Activated CD4-positive, alpha-beta T cell treated with anti-CD3 and anti-CD28 coated beads, Interleukin-2, amount 10 ng/mL, durations not matched to agents 7 days and 5 days (primary cell): ENCODE measurements at places on chromosomes 2 and 18. TPM values are rescaled to one million over a fixed set of nuclear protein-coding genes. Genes with fewer than 3 reads are reported as not detected.

- DNase-seq, result no peak
Measured at GRCh38 chr2:200614249-200614648, 28.4 kb downstream of the AOX1 start.

DNA sequence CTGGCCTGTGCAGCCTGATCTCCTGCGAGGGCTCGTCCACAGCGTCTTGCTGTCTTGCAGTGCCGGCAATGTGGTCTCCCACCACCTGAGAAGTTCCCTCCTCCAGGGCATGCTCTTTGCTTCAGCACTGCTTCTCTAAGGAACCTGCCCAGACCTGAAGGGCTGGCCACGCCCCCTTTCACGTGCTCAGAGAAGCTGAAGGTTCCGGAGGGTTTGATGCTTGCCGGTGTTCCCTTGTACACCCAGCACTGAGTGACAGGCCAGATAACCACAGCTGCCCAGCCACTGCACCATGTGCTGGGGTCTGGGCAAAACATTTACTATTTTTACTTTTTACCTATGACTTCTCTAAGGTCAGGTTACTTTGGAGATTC lies 1.7 kb upstream of the POLR2D start:
- DNase-seq, result peak; percentile 72

The LRRC30 gene
- total RNA-seq, result not detected

GRCh38 chr2:1644427-1644826 lies 99.9 kb downstream of the PXDN start:
- DNase-seq, result no peak

DNA sequence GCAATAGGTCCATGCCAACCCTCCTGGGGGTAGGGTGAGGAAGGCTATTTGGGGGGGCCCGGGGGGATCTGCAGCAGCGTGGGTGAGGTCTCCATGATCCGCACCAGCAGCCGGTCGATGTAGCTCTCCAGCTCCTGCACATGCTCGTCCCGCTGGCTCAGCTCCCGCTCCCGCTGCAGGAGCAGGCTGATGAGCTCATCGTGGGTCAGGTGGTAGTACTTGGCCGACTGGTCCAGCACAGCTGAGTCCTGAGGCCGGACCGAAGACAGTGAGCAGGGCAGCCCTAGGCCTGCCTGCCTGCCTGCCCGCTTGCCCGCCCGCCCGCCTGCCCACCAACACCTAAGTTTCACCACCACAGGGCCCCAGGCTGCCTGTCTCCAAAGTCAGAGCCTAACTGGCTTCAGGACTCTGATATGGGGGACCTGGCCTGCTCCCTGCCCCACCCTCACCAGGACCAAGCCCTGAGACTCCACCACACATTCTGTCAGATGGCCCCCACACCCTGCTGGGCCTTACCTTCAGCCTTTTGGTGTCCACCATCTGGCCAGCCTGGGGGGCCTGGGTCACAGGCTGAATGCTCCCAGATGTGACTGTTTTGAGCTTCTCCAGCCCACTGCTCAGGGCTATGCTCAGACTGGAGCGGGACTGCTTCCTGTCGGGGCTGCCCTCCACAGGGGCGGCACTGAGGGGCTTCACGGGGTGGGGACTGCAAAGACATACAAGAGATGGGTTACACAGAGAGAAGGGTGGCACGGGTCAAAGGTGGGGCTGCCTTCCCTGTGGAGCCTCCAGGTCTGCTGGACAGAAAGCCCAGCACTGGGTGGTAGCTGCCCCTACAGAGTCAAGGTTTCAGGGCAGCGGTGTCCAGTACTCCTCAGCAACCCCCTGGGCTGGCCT lies 4.2 kb upstream of the SFXN5 start:
- DNase-seq, result no peak

The GAL3ST2 gene
- total RNA-seq, result not detected

DNA sequence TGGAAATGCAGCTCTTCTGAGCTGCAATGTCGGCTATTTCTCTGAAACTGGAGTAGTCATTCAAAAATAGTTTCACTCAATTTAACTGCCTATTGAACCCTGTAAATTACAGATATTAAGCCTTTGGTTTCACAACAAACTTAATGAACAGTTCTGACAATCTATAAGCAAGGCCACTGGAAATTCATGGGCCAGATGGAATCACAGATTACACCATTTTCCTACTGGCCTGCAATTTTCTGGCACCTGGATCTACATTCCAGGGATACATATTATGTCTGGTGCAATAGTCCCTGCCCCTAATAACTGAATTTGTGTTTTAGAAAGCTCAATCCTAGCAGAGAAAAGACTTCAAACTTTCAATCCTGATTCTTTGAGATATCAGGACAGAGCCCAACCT lies 551.7 kb downstream of the RNF144A start:
- DNase-seq, result no peak

- no peak for DNase-seq
Measured at GRCh38 chr2:1501038-1501851, 88.0 kb downstream of the TPO start.

DNA sequence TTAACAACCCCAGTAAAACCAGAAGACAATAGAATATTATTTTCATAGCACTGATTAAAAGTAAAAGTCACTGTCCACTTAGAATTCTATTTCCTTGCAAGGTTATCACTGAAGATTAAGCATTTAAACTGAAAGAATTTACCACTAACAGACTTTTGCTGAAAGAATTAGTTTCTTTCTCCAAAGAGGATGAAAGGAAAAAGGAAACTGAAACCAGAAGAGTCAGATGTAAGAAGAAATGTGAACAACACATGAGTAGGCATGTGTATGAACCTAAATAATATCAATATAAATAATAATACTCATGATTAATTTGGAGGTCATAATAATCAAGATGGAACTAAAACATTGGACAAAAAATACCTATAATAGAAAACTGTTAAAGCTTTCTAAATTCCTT lies 82.4 kb upstream of the KLHL29 start:
- no peak for DNase-seq

The NETO1 gene
- total RNA-seq, result not detected

DNA sequence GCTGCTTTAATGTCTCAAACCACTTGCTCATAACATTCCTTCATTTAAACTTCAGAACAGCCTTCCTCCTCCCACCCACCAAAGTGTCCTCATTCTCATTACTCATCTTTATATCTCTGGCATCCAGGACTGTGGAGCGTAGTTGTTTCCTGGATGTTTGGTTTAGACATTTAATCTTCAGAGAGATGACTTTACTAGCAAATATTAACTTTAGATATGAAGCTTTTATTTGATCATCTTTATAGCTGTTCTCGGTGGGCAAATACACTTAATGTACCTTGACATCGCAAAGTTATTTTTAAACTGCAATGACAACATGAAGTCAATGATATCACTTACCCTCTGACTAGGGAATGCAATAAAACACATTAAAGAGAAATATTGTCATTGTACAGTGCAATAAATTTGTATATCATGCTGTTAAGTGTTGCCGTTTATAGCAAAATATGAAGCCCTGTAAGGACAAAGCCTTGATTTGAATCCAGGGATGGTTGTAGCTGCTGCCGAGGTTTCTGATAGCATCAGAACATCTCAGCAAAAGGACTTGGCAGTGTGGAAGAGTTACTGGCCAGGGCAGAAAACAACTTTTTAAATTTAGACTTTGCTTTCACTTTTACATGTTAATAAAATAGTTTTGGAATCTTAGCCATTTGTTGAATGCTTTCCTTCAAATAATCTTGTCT lies 4.6 kb upstream of the LAMA3 start:
- DNase-seq, result no peak

GRCh38 chr2:127984551-127984950 lies 43.3 kb downstream of the SAP130 start:
- no peak for DNase-seq

The ANKRD23 gene
- 17.0 TPM for total RNA-seq

The SEMA4C gene
- 35.4 TPM for total RNA-seq

DNA sequence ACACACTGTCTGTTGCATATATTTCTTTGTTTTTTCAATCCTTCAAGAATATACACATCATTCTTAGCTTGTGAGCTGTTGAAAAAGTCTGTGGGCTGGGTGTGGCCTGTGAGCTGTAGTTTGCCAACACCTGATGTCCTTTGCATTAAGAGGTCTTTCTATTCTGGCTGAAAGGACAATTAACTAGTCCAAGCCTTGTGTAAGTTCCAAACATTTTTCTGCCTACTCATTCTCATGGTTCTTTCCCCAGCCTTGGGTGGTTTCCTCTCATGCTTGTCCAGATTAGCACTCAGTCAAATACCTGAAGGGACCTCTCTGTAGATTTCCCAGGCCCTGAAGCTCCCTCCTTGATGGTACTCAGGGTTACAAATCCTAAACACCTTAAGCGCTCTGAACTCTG lies 57.8 kb upstream of the NABP1 start:
- no peak for DNase-seq

DNA sequence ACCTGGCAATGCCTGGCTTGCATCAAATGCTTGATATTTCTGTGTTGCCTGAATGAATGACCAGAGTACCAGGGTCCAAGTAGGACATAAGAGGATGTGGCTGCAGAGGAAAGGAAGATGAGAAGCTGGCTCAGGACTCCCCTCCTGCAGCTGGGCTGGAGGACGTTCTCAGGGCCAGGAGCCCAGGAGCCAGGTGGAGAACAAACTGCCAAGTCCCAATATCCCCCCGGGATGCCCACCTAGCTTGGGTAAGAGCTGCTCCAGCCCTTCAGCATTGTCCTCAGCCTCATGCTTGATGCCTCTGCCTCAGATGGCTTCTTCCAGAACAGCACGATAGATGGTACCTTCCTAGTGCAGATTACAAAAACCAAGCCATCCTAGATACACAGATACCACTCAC lies 8.6 kb upstream of the ATP6V1B1 start:
- DNase-seq, result no peak

- DNase-seq, result no peak
Measured at GRCh38 chr2:97785818-97786217, 72.4 kb downstream of the ZAP70 start.

The RAB27B gene
- total RNA-seq, result 4.8 TPM

GRCh38 chr2:95025406-95026319 lies at the start of gene MAL:
Gene MAL, plus strand, starts transcription at chr2:95025708. Its CDS starts 85 bp downstream, at chr2:95025793.
- DNase-seq, result peak; percentile 71

- DNase-seq, result peak; percentile 78
Measured at GRCh38 chr2:85678794-85679672, 11.0 kb upstream of the SFTPB start.

The DSG1 gene
- not detected for total RNA-seq

- peak; percentile 29 for DNase-seq
Measured at GRCh38 chr18:8982416-8983183, 119.9 kb upstream of the NDUFV2 start.

The LANCL1 gene
- total RNA-seq, result 34.3 TPM

GRCh38 chr2:101111917-101112771 lies 39.0 kb downstream of the TBC1D8 start:
- no peak for DNase-seq

GRCh38 chr2:53452957-53453748 lies 314.5 kb upstream of the CHAC2 start:
- no peak for DNase-seq

The CCDC68 gene
- 0.29 TPM for total RNA-seq

The HOXD9 gene
- not detected for total RNA-seq

GRCh38 chr2:63035660-63036059 lies 15.0 kb upstream of the OTX1 start:
- DNase-seq, result no peak

GRCh38 chr2:241083091-241083415 lies 19.0 kb downstream of the MTERF4 start:
- no peak for DNase-seq

The GALNT13 gene
- not detected for total RNA-seq

The POTEI gene
- not detected for total RNA-seq

GRCh38 chr2:96491860-96492497 lies 13.2 kb downstream of the NEURL3 start:
- no peak for DNase-seq

The CGREF1 gene
- total RNA-seq, result 1.3 TPM

DNA sequence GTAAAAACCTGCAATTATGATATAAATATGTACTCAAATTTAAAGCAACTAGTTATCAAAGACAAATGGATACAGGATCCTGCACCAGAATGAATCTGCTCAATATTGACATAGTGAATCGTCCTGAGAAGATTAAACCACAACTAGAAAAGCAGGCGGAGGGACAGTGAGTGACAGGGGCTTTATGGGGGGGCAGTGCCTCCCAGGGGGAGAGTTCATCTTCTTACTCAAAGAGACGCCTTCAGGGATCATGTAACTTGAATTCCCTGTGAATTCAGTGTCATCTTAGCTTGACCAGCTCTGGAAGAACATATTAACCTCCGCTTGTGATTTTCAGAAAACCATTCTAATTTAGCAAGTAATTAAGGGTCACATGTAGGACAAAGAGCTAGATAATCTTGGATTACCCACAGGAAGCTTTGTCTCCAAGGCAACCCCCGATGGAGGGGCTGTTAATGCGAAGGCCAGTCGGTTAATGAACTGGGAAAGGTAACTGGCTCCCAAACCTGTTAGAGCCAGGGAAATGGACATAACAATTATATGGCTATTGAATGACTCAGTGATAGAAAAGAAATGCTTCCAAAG lies 17.4 kb upstream of the LMAN1 start:
- DNase-seq, result no peak

- DNase-seq, result no peak
Measured at GRCh38 chr2:33326100-33326499, 150.3 kb upstream of the RASGRP3 start.

GRCh38 chr2:73962798-73963197 lies 21.9 kb upstream of the TET3 start:
- no peak for DNase-seq

DNA sequence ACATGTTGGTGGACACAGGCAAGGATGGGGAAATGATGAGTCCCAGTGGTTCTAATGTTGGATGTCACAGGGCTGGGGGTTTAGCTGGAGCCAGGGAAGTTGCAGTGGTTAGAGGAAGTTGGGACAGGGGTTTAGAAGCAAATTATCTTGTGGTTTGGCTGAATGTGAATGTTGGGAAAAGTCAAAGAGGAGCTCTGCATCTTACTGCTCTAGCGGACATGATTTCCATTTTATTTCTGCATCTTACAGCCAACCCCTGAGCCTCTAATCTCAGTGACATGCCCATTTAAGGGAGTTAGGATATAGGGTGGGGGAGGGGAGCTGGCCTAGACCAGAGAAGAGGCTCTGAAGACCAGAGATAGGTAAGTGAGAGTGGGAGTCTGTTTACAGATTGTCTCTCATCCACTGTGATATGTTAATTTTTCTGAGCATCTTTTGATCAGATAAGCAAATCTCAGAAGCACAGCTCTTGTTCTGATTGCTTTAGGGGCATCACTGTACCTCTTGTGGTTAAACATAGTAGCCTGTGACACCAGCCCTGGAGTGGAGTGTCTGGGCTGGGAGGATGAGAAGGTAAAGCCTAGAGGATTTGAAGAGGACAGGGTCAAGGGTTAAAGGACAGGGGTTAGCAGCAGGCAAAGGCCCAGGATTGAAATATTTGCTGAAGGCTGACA lies 43.6 kb downstream of the SETBP1 start:
- DNase-seq, result peak; percentile 11

- DNase-seq, result no peak
Measured at GRCh38 chr2:7108792-7109532, 191.8 kb downstream of the RNF144A start.
